ENCODE measurements at places on chromosomes 4 and X. TPM values are rescaled to one million over a fixed set of nuclear protein-coding genes. Genes with fewer than 3 reads are reported as not detected.

The ABCD1 gene
- 8.4 TPM for total RNA-seq

The DAPP1 gene
- 38.8 TPM for total RNA-seq

The ELMOD2 gene
- total RNA-seq, result 15.7 TPM

The PCSK1N gene
- 0.36 TPM for total RNA-seq

The COL25A1 gene
- total RNA-seq, result not detected

Measured in activated T-helper 1 cell treated with anti-CD3 and anti-CD28 coated beads, Interleukin-12 subunit alpha, Interleukin-12 subunit beta, Interleukin-2, Interleukin-4 antibody, amounts not matched to agents 30 ng/mL and 10 ng/mL and 1 ng/mL, durations not matched to agents 14 hours and 24 hours and 36 hours (primary cell).